T-helper 1 cell (primary cell): ENCODE measurements at places on chromosomes 13 and 19.

DNA sequence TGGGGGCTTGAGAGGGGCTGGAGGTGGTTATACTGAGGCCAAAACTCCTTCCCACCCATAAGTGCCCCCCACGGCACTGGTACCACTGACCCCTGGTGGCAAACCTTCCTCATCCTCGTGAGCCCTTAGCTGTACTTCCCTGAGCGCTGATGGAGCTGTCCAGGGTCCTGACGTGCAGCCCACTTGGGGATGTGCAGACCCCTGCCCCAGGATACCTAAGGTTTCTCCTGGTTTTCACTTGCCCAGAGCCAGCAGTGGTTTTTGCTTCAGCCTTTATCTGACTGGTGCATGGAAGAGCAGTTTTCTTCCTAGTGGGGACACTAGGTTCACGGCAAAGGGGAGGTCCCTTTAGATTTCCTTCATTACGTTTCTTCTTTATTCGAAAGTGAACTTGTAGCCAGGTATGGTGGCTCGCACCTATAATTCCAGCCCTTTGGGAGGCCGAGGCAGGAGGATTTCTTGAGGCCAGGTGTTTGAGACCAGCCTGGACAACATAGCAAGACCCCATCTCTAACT lies 28.7 kb upstream of the KCTD15 start:
- no peak for DNase-seq

DNA sequence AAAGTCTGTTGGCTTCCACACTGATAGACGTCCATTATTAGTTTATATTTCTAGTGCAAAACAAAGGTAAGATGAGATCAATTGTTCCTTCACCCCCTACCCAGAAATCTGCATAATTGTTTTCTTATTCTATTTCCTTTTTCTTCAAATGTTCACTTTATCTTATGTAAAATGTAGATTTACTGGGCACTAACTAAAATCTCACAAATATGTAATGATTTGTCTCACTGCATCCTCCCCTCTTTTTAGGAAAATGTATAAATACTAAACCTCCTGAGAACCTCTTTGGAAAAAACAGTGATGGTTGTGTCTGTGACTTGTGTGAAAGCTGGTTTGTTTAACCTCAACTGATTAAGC lies 1377.2 kb upstream of the MIR17HG start:
- no peak for DNase-seq

- no peak for DNase-seq
These were observed 51.9 kb downstream of the SLAIN1 start for GRCh38 chr13:77749344-77749880.

DNA sequence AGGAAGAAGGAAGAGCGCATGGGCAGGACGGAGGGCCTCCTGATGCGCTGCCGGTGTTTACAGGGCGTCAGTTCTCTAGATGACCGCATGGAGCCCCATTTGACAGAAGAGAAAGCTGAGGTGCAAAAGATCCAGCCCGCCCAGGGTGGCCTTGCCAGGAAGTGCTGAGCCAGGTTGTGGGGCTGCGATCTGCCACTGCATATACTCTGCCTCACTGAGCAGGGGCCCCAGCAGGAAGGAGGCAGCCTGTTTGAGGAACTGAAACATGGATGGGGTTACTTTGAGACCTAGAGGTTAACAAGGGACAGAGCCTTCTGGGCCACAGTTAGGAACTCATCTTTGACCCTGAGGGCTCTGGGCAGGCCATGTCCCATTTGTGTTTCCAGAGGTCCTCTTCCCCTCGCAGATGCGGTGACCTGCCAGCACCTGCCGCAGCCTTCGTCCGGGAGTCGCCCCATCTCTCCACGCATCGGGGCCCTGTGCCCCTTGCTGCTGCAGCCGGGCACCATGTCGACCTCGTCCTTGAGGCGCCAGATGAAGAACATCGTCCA lies 3.2 kb downstream of the EPN1 start:
- no peak for DNase-seq

DNA sequence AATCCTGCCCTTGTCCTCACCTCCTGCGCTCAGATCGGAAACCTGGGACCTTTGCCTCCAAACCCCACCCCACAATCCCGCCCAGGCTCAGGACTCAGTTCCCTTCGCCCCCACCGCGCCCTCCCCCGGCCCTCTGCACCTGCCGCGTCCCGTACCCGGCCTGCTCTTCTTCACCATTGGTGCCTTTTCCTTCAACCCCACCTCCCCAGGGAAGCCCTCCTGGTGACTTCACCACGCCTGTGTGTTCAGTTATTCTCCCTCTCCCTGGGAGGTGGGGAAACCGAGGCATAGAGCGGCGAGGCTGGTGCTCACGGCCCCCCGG lies 19.3 kb upstream of the TCF3 start:
- no peak for DNase-seq
